ENCODE measurements at places on chromosomes 5 and 9.

- no peak for DNase-seq
These were observed 166.3 kb downstream of the TMEM167A start for GRCh38 chr5:82910905-82911304.

DNA sequence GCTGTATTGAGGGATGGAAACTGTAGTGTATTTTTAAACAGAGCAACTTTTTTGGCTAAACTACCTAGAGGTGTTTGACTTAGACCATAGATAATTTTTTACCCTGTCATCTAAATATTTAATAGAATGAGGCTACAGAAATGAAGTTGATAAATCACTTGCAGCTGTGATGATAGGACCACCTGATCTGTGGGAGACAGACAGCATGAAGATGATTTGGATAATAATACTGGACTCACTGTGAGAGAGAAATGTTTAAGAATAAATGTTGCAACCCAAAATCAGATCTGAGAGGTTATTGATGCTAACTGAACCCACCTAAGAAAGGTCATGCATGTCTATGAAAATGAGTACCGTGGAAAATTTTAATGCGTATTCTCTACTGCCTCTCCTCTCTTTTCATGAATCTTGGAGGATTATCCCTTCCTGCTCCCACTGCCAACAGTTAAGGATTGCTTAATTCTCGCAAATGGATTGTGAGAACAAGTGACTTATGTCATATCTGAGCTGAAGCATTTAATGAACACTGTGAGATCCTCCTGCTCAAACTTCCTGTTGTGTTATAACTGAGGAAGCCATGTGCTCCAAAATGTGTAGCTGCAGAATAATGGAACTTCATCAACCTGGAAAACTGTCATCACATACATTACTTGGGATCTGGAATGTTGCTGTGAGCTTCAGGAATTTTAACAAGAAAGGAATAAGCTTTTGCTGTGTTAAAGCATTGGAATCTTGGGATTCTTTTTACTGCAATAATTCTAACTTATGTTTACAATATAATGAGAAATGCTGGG, 617.9 kb upstream of the CDH18 start:
- DNase-seq: no peak

DNA sequence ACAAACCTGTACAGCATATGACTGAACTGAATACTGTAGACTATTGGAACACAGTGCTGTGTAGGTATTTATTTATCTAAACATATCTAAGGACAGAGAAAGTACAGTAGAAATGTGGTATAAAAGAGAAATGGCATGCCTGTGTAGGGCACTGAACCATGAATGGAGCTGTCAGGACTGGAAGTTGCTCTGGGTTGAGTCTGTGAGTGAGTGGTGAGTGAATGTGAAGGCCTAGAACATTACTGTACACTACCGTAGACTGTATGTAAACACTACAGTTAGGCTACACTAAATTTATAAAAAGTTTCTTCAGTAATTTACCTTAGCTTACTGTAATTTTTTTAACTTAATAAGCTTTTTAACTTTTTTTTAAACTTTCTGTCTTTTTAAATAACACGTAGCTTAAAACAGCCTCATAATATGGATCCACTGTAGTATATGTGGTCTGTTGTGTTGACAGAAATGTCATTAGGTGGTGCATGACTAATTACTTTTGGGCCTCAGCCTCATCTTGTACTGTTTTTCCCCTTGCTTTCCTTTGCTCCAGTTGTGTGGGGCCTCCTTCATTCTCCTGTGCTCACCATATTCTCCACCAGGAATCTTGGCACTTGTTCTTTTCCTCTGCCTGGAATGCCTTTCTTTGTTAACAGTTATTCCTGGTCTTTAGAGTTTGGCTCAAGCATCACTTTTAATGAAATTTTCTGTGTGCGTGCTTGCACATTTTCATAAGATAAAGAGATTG, 8.8 kb downstream of the SPIN1 start:
- no peak for DNase-seq

DNA sequence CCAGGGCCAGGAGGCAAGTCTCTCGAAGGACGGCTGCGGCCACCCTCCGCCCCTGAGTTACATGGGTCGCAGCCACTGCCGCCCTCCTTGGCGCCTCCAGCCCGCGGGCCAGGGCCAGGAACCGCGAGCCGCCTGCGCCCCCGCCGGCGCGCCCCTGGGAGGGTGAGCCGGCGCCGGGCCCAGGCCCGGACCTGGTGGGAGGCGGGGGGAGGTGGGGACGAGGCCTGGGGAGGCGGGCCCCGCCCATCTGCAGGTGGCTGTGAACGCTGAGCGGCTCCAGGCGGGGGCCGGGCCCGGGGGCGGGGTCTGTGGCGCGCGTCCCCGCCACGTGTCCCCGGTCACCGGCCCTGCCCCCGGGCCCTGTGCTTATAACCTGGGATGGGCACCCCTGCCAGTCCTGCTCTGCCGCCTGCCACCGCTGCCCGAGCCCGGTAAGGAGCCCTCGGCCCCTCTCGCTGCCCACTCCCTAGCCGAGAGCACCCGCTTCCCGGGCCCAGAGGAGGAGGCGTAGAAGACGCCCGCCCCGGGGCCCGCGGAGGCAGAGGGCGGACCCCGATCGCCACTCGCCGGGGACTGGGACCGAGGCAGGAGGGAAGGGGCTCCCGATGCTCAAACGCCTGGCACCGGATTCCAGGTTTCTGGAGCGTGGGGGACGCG, at the start of gene ASS1:
Gene ASS1, plus strand, starts transcription at position 397 of the 657 bp plus-strand sequence. CDS start 7,268 bp downstream, outside the sequence.
- no peak for DNase-seq

DNA sequence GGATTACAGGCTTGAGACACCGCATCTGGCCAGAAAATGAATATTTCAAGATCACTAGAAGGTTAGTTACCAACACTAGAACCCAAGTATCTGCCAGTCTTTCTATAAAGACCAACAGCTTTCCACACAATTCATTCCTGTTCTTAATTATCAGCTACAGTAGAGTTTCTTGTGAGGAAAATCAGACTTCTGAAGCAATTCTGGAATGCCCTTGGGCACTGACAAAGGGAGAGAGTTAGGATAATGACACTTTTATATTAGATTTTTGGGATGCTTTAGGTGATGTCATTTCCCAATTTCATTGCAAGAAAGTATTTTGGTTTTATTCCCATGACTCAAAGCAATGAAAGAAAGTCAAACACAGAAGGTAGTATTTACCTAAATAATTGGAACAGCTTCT, 497.0 kb upstream of the TUSC1 start:
- no peak for DNase-seq

GRCh38 chr5:115514220-115514619, 30.4 kb downstream of the FEM1C start:
- no peak for DNase-seq

DNA sequence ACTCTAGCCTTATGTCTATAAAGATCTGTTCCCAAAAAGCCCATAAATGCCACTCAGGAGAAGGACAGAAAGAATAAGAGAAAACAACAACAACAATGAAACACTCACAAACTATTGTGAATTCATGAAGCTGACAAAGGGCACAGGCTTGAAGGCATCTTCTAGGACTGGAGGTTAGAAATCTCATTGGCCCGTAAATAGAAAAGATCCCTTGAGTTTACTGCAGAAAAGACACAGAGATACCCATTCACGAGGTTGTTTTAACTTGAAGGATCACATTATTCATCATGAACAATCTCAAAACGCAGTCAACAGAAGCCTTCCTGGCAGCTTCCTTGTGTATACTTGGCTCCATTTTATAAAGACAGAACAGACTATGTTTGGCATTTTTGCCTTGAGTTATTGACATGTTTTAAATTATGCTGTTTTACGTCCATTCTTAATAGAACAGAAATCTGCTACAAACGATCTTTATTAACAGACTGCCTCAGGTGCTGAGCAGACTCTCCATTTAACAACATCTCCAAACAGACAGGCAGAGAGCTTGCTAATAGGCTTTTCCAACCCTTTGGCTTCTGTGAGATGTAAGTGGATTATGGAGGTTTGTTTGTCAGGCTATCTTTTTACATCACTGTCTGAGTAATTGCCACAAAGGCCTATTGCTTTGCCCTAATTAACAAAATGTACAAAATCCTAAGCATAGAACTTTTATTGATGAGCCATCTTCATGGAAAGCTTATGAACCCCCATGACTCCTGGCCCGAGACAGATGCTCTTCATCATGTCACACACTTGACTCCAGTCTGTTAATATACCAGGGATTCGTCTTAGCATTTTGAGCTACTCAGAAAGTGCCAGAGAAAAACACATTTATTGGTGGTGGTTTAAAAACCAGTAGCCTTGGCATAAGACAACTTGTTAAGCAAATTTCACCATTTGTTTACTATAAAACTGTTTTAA, 735.3 kb upstream of the ZNF608 start:
- DNase-seq: no peak

- DNase-seq: no peak
These were observed 5.1 kb upstream of the HSPA5 start for GRCh38 chr9:125246261-125246667.

- no peak for DNase-seq
These were observed 389.2 kb upstream of the FTMT start for GRCh38 chr5:121462441-121462840.

DNA sequence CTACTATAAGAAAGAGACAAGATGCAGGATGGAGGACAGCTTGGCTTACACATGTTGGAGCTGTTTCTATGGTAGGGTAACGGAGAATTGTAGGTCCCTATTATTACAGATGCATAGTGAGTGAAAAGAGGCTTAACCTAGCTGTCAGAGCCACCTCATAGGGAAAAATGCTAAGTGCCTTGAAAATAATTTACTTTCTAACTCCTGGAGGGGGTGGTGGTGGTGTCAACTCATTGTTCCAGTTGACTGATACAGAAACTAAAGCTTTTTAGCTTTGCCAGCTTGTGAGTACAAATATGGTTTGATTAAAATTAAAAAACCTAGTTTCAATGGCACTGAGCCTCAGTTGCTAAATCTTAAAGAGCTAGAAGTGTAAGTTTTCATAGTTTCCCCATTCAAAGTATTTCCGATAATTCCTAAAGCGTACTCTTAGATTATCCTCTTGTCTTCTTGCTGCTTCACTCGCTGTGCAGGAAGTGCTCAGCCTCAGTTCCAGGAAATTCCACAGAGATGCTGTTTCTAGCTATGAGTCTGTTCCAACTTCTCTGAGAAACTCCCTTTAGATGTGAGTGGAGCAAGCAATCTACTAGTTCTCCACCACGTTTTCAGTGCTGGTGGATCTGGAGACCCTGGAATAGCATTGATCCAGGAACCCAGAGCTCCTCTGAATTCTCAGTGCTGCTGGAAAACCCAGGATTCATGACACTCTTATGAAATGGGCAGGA, 265.2 kb downstream of the DMAC1 start:
- no peak for DNase-seq

- DNase-seq: no peak
These were observed 33.2 kb upstream of the DMXL1 start for GRCh38 chr5:119037496-119038215.

GRCh38 chr5:170773024-170773985, 10.2 kb upstream of the GABRP start:
- no peak for DNase-seq

GRCh38 chr5:104111632-104112031, 549.0 kb upstream of the NUDT12 start:
- DNase-seq: no peak

GRCh38 chr5:75668445-75668844, 48.8 kb downstream of the POC5 start:
- no peak for DNase-seq

DNA sequence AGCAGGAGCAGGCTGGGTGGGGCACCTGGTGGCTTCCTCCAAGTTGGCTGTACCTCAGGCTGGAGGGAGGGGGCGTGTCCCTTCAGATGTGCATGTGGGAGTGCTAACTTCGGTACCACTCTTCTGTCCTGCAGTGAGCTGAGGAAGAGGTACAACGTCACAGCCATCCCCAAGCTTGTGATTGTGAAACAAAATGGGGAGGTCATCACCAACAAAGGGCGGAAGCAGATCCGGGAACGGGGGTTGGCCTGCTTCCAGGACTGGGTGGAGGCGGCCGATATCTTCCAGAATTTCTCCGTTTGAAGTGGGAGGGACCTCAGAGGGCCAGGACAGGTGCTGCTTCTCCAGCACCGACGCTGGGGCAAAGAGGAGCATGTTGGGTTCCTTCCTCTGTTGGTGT, 9.3 kb downstream of the NXNL2 start:
- no peak for DNase-seq

- DNase-seq: no peak
These were observed 1.7 kb upstream of the PAX5 start for GRCh38 chr9:37035648-37036370.

DNA sequence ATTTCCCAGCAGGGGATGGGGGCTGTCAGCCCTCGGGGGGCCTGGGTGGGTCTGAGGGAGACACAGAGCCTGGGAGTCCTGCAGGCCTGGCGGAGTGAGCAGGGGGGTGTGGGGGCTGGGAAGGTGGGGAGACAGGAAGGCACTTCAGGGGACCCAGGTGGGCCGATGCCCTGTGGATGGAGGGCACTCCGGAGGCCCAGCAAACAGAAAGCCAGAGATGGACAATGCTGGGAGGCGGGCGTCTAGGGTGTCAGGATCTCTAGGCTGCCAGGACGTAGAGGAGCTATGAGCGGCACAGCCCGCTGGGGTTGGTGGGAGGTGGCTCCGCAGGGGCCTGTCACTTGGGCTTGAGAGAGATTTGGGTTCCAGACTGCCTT, 87.6 kb upstream of the COL5A1 start:
- DNase-seq: no peak

DNA sequence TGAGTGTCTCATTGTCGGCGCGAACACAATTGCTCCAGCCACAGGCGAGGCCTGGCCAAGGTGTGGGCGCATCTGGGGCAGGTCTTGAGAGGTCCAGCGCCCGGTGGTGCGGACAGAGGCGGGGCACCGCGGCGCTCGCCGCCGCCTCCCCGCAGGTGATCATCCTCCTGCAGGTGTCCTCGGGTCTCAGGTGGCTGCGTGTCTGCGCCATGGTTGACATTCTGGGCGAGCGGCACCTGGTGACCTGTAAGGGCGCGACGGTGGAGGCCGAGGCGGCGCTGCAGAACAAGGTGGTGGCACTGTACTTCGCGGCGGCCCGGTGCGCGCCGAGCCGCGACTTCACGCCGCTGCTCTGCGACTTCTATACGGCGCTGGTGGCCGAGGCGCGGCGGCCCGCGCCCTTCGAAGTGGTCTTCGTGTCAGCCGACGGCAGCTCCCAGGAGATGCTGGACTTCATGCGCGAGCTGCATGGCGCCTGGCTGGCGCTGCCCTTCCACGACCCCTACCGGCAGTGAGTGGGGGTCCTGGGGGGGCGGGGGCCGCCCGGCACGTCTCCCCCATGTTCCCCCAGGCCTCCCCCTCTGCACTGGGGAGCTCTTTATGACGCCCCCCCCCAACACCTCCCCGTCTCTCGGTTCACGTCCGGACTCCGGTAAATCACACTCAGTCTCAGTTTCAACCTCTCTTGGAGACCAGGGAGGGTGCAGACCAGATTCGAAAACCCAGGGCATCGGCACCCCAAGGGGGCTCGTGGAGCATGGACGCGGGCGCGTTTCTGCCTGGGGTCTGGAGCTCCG, 446 bp downstream of the NXNL2 start:
- DNase-seq: peak; percentile 7

DNA sequence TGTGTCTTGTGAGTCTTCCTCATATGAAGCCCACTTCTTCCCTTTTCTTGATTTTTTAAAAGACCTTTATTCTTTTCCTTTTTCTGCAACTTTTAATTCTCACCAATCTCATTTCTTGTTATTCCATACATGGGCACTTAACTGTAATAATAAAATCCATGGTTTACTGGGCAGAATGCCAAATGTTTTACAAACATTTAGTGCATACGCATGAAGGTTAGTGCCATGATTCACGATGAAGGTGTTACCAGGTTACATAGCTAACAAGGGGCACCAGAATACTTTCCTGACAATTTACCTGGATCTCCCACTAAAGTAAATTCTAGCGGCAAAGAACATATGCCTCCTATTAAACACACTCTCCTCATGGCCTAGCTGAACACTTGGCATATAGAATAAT, 28.5 kb downstream of the MAN2A1 start:
- no peak for DNase-seq

Measured in T-helper 2 cell (primary cell).